H9 (cell line): ENCODE measurements at places on chromosomes 6 and 20.

DNA sequence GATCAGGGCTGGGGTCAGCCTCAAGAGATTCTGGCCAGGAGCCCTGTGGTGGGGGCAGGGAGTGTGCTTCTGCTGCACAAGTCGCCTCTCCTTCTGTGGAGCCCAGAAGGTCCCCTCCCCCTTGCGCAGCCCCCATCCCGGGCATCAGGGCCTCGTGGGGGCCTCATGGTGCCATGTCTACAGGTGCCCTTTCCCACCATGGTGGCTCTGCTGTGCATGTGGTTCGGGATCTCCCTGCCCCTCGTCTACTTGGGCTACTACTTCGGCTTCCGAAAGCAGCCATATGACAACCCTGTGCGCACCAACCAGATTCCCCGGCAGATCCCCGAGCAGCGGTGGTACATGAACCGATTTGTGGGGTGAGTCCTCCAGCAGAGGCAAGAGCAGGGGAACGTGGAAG lies 48.1 kb downstream of the TM9SF4 start:
- DNase-seq = no peak

DNA sequence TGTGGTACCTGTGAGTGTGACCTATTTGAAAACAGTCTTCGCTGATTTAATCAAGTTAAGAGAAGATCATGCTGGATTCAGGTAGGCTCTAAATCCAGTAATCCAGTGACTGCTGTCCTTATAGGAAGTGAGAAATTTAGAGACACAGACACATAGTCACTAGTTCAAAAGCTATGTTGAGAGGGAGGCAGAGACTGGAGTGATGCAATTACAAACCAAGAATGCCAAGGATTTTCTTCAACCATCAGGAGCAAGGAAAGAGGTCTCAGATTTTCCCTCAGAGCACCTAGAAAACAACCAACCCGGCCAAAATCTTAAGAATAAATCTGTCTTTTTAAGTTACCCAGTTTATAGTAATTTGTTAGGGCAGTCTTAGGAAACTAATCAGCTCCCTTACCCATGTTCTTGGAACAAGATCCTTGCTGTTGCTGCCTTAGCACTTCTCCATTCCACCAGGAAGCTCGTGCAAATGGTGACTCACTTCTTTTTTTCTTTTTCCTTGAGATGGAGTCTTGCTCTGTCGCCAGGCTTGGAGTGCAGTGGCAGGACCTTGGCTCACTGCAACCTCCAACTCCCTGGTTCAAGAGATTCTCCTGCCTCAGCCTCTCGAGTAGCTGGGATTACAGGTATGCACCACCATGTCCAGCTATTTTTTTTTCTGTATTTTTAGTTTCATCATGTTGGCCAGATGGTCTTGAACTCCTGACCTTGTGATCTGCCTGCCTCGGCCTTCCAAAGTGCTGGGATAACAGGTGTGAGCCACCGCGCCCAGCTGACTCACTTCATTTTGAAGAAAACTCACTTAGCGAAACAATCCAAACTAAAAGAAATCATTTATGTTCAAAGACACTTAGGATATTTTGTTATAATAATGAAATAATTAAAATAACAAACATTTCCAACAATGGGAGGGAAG lies 34.4 kb upstream of the ZNF184 start:
- DNase-seq = no peak

- DNase-seq = no peak
Observed at GRCh38 chr6:72739368-72739779, 117.5 kb downstream of the KCNQ5 start.

DNA sequence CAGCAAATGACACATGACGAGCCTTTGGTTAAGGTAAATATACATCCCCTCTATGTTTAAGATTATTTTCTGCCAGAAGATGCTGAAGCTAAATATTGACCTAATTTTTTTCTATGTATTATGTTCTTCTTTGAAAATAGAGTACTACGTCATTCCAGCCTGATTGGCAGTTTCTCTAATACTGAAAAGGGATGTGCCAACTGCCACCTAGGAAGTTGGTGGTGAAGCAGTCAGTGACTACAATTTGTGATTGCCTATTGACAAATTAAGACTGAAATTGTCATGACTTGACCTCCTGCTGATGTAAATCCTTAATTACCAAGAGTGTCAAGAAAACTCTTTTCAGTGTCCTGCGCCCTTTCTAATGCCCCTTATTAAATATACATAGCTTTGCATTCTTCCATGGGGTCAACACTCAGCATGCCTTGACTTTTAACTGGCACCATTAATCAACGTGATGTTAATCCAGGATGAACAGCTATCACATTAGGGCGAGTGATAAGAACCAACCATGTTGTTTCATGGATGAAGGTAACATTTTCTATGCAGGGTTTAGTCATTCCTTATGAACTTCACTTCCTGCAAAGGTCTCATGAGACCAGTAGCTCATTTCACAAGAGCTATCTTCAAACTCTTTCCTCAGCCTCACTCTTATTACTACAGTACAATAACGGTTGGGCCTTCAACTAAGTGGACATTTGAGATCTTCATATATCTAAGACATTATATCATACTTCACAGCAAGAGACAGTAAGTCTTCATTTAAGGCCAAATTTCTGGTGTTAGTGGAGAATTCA lies 22.5 kb upstream of the SGK1 start:
- no peak for DNase-seq

GRCh38 chr6:87789198-87789899 lies 87.3 kb upstream of the AKIRIN2 start:
- no peak for DNase-seq

DNA sequence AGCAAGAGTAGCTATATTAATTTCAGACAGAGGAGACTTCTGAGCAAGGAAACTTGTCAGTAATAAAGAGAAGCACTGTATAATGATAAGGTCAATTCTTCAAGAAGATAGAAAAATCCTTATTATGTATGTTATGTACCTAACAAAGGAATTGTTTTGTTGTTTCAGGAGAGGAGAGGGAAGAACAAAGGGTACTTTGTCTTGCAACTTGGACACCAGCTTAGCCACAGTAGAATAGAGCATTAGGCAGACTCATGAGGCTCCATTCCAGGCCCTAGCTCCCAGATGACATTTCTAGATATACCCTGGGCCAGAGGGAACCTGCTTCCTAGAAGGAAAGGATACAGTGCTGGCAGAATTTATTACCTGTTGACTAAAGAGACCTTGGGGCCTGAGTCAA lies 6.5 kb upstream of the NUS1 start:
- DNase-seq = no peak

DNA sequence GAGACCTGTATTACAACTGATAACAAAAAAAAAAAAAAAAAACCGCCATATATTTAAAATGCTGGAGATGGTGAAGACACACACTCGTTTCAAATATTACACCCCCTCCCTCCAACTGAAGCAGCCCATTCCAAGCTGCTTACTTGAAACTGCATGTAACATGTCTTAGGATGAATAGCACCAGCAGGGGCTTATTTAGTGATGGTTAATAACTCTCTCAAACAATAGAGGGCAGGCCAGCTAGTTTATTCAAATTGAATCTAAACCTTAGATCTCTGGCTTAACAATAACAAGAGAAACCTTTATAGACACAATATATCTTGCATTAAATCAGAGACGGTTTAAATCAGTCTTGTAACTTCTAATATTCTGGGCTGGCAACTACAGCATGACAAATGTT lies 9.3 kb upstream of the JPH2 start:
- DNase-seq = no peak

DNA sequence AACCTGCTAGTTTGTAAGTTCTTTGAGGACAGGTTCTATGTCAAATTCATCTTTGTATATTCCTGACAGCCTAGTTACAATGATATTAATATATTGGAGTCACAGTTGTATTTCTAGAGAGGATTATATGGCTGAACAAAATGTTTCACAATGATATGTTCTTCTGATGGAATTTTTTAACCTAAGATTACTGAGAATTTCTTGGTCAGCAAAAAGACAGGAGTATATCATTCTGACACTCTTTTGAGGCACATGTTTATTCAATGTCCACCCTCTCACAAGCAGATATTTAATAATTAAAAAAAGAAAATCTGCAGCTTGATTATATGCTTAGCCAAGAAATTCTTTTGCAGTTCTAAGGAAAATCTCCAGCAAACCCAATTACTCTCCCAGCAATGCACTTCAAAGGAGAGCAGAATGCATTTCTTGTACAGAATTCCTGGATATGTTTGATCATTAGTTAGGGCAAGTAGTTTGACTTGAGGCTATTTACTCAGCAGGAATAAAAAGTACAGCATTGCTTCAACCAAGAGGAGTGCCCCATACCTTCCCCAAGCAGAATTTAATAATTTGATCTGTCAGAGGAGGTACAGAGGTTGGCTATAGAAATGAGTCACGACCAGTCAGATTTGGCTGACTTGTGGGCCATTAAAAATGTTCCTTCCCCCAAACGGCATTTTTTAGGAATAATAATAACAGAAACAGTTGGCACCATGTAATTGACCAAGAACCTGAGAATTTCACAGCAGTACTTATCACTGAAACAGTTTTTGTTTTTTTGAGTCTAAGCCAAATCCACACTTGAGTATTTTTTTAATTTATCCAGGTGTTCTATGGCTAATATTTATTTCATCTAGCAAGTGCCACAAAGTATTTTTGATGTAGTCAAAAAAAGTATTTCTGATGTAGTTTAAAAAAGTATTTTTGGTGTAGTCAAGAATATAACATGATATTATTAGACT lies 508.1 kb upstream of the FLRT3 start:
- DNase-seq = no peak

GRCh38 chr6:146938266-146938665 lies 266.0 kb upstream of the STXBP5 start:
- DNase-seq = no peak

- no peak for DNase-seq
Observed at GRCh38 chr6:134058622-134059366, 6.4 kb upstream of the SLC2A12 start.

DNA sequence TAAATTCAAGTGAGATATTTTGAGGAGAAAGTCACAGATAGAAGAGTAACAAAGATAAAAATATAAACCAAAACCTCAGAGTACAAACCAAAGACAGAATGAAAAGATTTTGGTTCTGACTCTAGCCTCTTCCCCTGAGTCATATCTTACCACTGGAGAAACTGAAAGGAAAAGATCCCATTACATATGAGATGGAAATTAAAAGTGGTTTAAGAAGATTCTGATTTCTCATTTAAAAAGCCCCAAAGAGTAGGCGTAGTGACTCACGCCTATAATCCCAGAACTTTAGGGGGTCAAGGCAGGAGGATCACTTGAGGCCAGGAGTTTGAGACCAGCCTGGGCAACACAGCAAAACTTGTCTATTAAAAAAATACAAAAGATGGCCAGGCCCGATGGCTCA lies 30.6 kb downstream of the SPINT4 start:
- DNase-seq = no peak

GRCh38 chr20:22567944-22568871 lies 16.2 kb downstream of the FOXA2 start:
- peak; percentile 69 for DNase-seq

- DNase-seq = no peak
Observed at GRCh38 chr6:166027761-166028160, 139.9 kb downstream of the TBXT start.

DNA sequence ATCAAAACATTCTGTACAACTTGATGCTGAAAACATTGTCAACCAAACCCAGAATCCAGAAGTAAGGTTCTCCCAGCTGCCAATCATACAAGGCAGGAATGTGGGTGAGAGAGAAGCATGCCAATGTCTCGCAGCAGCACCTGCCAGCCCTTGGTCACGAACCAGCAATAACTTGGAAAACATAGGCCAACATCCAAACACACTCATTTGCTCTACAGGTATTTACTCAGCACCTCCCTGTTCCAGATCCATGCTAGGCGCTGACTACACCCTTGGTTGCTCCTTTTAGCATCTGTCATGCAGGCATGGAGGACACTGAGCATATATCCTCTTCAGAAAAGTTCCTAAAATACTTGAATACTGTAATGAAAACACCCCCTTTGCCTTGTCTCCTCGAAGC lies 63.6 kb downstream of the FAXC start:
- no peak for DNase-seq

- DNase-seq = no peak
Observed at GRCh38 chr6:121698617-121699016, 263.2 kb downstream of the GJA1 start.

DNA sequence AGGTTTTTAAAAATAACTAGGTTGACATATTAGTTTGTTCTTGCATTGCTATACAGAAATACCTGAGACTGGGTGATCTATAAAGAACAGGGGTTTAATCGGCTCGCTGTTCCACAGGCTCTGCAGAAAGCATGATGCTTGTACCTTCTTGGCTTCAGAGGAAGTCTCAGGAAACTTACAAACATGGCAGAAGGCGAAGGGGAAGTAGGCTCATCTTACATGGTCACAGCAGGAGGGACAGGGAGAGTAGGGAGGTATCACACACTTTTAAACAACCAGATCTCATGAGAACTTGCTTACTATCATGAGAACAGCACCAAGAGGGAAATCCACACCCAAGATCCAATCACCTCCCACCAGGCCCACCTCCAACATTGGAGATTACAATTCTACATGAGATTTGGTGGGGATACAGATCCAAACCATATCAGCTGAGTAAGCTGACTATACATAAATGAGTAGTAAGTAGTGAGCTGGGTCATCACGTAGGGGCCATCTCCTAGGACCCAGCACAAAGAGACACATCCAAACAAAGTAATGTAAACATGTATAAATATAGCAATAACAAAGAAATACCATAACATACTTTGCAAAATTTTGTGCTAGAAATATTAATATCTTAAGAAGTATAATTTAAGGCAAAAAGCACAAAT lies 31.4 kb upstream of the SIRPG start:
- DNase-seq = no peak

- DNase-seq = no peak
Observed at GRCh38 chr6:133016631-133017030, 202.3 kb downstream of the RPS12 start.

GRCh38 chr20:62227591-62227976 lies 7.5 kb upstream of the HRH3 start:
- DNase-seq = no peak

- no peak for DNase-seq
Observed at GRCh38 chr20:53517146-53517545, 76.5 kb downstream of the ZNF217 start.

DNA sequence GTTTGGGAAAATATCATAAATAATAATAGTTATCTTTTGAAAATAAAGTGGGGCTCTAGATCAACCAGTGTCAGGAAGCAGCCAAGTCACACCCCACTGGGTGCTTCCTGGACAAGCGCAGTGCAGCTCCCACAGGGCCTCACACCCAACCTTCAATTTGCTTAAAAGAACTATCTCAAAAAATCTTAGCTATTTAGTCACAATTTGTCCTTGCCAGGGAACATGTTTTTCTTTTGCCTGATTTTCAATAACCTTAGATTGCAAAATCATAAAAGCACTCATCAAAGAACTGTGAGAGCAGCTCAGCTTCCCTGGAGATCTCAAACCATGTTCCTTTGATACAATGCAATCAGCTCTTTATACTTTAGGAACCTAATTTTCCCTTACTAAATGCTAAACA lies 1.6 kb upstream of the NCOA7 start:
- no peak for DNase-seq

- no peak for DNase-seq
Observed at GRCh38 chr20:21228511-21228910, 74.6 kb upstream of the XRN2 start.

- DNase-seq = no peak
Observed at GRCh38 chr6:149140137-149140909, 177.2 kb upstream of the TAB2 start.
